ENCODE measurements at places on chromosomes 6 and 20.

GRCh38 chr20:44157061-44157460 lies 29.9 kb downstream of the JPH2 start:
- DNase-seq = no peak

DNA sequence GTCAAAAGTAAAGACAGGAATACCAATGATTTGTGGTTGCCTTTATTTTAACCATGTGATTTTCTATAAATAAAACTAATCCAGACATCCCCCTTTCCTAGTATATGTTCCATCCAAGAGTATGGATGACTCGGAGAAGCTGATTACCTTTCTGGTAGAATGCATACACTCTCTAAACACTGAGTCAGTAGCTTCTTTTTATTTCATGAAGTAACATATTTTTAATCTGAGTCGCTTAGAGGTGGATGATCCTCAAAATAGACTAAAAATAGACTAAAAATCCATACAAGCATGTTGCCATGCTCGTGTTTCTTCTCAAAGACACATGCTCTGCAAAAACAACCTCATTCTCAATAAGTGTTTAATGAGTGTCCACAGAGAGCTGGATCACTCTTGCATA lies 263.7 kb downstream of the COL12A1 start:
- DNase-seq = no peak

DNA sequence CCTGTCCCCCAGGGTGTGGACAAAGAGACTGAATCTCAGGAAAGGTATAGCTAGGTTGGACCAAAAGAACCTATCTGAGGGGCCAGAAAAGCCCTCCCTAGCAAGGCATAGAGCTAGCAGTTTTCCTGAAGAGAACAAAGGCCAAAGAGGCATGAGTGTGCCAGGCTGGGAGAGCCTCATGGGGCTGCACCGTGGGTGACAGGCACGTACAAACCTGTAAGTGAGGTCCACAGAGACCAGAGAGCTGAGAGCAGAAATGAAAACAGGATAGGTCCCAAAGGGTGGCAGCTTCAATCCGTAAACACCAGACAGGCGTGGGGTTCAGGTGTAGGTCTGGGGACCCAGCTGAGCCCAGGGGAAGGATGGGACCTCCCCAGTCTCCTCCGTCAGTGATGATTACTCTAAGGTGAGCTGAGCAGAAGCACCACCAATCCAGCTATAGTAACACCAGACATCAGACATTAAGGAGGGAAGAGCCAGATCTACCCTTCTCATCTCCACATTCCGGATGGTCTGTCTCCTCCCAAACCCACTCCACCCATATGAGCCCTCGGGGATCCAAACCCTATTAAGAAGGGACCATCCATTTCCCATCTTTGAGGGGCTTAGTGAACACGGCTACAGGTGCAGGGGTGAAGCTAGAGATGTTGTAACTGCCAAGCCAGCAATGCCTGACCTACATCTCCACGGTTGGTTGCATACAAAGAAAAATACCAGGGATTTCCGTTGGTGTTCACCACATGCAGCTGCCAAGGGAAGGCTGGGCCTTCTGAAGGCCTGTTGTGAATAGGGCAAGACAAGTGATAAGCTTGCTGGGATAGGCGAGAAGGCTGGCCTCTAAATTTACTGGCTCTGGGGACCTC lies 38.3 kb downstream of the BCL2L1 start:
- DNase-seq = no peak

- DNase-seq = no peak
Observed at GRCh38 chr20:9202420-9203080, 133.7 kb downstream of the PLCB4 start.

DNA sequence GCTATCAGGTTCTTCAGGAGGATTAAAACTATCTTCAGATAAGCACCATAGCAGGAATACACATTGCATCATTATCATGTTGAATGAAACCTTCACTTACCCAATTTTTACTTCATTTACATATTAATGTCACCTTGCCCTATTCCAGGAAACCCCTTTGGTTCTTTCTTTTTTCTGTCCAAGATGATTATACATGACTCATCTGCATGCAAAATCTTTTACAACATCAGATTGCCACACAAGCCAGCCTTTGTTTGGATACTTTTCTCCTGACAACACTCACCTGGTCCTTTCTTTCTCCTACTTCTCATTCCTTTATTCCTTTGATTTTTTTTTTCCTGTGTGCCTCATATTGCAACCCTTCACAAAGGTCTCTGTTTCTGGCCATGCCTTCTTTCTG lies 200.5 kb upstream of the POU3F2 start:
- no peak for DNase-seq

DNA sequence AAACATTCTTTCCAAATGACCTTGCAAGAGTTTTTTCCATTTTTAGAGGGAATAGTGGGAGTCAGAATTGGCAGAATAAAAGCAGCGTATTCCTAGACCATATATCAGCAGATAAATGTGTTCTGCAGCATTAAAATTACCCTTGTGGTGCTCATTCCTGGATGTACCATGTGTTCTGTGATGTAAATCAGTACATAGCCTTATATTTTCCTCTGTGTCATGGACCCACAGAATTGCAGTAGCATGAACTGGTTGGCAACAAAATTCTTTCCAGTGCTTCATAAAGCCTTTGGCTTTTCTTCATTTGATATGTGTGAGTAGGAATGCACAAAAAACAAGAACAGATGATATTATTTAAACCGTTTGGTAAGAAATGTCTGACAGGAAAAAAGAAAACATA lies 32.5 kb downstream of the ANKEF1 start:
- no peak for DNase-seq

GRCh38 chr20:52076164-52076563 lies 115.4 kb downstream of the ZFP64 start:
- DNase-seq = no peak

GRCh38 chr20:58713801-58714339 lies 21.3 kb downstream of the NPEPL1 start:
- DNase-seq = peak; percentile 17

- DNase-seq = no peak
Observed at GRCh38 chr6:113679051-113679450, 178.1 kb upstream of the MARCKS start.

- no peak for DNase-seq
Observed at GRCh38 chr20:5567644-5568043, 182.6 kb upstream of the SHLD1 start.
